ENCODE measurements at places on chromosomes 11 and 22.

GRCh38 chr11:35404388-35404775, 15.0 kb downstream of the SLC1A2 start:
- peak; percentile 53 for DNase-seq

DNA sequence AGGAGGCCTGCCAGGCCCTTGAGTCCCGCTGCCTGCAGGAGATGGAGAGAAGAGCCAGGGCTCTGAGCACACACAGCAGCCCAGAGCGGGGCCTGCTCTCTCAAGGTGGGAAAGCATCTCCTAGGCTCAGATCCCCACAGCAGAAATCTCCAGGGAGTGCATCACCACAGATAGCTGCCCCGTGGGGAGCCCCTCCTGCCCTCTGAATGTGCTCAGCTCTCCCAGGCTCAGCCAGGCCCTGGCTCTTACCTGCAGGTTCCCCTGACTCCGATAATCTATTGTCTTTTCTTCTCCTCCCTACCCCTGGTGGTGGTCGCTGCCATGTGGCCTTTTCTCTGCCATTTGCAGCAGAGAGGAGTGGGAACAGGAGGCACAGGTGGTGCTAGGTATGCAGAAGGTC, 49.9 kb downstream of the BTG4 start:
- DNase-seq = no peak

DNA sequence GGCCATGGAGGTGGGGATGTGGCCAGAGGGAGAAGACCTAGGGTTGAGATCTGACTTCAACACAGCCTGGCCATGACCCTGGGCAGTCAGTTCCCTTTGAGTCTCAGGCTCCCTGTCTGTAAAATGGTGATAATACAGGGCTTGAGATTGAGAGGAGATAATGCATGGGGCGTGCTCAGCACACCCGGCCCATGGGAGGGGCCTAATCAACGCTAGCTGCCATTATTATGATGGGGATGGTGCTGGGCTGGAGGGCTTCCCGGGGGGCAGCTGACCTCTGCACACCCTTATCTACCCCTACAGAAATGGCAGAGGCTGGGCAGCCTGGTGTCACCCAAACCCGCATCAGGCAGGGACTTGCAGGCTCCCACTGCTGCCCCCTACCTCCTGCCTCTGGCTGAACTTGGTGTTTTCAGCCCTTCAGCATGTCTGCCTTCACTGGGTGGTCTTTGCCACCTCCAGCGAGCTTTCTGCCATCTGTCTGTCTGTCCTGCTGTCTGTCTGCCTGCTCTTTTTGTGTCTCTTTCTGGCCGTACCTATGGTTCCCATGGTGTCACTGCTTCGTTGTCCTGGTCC, 84.5 kb downstream of the CACNA1I start:
- no peak for DNase-seq

DNA sequence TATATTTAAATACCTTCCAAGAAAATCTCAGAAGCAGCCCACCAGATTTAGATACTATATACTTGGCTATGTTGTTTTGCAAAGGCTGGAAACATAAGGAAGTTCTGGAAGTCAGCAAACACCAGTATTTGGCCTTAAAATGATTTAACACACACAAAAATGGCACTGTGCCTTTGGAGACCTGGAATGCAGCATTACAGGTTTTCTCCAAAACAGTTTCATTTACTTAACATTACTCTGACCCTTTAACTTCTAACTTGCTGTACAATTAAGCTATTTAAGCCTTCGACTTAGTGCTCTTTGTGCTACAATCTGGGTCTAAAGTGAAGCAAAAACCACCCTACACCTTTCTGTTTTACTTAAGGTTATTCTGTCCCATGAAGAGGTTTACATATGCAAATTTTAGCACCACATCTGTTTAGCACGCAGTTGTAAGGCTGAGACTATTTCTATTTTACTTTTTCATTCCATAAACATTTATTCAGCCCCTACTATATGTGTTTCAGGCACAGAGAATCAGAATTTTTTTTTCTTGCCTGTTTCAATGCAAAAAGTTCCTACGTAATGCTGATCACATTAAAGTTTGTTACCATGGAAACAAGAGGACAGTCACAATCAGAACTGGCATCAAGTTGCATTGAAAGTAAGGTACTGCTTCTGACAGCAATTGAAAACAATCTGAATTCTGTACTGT, 70.3 kb downstream of the MAML2 start:
- no peak for DNase-seq

- DNase-seq = no peak
Observed at GRCh38 chr11:12679471-12679870, 5.2 kb downstream of the TEAD1 start.

- DNase-seq = no peak
Observed at GRCh38 chr11:35178873-35179272, 39.9 kb downstream of the CD44 start.

All from pons (tissue), 1 donor.